ENCODE measurements at places on chromosomes 7 and 10. TPM values are rescaled to one million over a fixed set of nuclear protein-coding genes. Genes with fewer than 3 reads are reported as not detected.

DNA sequence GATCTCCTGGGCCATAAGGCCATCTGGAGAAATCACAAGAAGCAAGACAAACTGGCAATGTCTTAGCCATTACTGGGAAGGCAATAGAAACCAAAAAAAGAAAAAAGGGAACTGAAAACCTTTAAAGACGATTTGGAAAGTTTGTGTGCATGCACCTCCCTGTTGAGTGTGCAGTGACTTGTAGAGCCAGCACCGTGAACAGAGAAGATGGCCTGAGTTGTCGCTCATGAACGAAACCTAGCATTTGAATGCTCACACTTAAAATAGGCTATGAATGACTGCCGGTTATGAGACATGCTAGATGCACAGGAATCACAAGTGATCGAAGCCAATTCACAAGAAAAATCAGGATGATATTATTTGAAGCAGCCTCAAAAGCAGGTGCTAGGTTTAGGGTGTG lies 151.3 kb upstream of the ADO start:
- DNase-seq = no peak

DNA sequence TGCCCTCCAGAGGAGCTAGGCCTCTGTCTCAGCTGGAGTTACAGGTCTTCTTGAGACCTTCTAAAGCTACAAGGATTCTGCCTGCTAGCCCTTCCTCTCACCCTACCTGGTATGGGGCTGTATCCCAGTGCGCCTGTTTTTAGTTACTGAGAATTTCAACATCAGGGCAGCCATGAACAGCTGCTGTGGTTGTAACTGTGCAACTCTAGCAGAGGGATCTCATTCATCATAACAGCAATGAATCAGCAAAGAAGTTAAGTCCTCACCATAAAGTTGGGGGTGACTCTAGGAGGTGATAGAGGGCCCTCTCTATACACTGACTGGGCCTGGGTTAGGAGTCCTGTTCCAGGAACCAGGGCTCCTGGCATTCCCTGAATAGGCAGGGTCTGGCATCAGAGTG lies 14.0 kb upstream of the CDH23 start:
- DNase-seq = no peak

GRCh38 chr7:2116989-2117591 lies 115.7 kb downstream of the MAD1L1 start:
- no peak for DNase-seq

The PRF1 gene
- not detected for polyA plus RNA-seq

The BAG3 gene
- 73.6 TPM for polyA plus RNA-seq

The EMX2 gene
- 1.4 TPM for polyA plus RNA-seq

Measured in foreskin keratinocyte (primary cell).